ENCODE measurements at places on chromosomes 4 and X. TPM values are rescaled to one million over a fixed set of nuclear protein-coding genes. Genes with fewer than 3 reads are reported as not detected.

The CXorf49 gene
- not detected for total RNA-seq

The KLF8 gene
- 7.2 TPM for total RNA-seq

The RIBC1 gene
- not detected for total RNA-seq

The KDR gene
- 50.3 TPM for total RNA-seq

DNA sequence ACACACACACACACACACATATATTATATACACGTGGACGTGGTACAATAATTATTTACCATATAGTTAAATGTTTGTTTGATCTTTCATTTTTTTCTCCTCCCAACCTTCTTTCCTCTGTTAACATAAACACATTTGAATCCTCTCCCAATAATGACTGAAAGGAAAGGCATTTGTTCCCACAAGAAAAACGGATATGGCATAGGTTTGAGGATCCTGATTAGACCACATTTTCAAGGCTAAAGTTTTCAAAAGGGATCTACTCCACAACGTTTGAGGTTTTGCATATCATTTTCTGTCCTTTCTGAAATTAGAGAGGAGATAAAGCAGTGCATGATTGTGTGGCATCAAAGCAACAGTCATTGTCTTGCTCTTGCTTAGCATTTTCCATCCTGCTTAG lies 1883.4 kb downstream of the STIM2 start:
- no peak for DNase-seq

The CYLC1 gene
- 8.9 TPM for total RNA-seq

All from umbilical cord (tissue), 2 donors.